Astrocyte (in vitro differentiated cells and primary cell): ENCODE measurements at places on chromosomes 3 and 15. TPM values are rescaled to one million over a fixed set of nuclear protein-coding genes. Genes with fewer than 3 reads are reported as not detected.
A peak's percentile ranks its signal among the peaks of the same experiment; 100 is the strongest.

DNA sequence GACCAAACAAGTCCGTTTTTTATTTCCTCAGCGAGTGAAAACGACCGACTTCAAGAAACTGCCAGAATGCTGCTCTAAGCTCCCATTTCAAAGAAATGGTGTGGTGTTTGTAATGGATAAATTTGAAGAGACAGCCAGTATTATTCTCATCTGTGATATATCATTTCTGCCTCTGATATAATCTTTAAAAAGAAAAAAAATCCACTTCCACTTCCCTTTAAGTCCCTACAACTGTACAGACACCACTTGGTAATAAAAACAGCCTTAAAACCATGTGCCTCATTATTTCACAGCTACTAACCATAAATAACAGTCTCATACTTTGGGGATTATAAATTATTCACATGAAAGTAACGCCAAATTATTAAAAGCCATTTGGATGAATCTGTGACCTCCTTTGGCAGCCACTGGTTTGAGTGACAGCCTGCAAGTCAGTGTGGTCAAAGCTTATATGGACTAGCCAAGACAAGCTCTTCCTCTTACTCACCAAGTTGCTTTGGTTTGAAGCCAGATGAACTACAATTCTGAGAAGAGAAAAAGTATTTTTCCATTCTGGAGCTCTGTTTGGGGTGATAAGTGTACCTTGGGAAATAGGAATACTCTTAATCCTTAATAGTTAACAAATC is 168.0 kb downstream of the SHOX2 start:
- no peaks in the 10 kb centered on the region for H3K36me3 ChIP-seq
- no peaks in the 10 kb centered on the region for H3K27me3 ChIP-seq
- no peaks in the 10 kb centered on the region for H3K4me1 ChIP-seq

The CHRNA7 gene
- total RNA-seq = 1.5 and 1.9 TPM in 2 replicates

The ARGFX gene
- total RNA-seq = not detected in 2 replicates

GRCh38 chr3:113006359-113007056 is 15.7 kb downstream of the GTPBP8 start:
- no peak overlapping the region for H3K4me3 ChIP-seq
- H3K27me3 ChIP-seq = no peaks in the 10 kb centered on the region
- H3K36me3 ChIP-seq = peaks cover 68% of the 10 kb centered on the region
- no peak overlapping the region for H3K27ac ChIP-seq
- H3K4me1 ChIP-seq = no peaks in the 10 kb centered on the region

DNA sequence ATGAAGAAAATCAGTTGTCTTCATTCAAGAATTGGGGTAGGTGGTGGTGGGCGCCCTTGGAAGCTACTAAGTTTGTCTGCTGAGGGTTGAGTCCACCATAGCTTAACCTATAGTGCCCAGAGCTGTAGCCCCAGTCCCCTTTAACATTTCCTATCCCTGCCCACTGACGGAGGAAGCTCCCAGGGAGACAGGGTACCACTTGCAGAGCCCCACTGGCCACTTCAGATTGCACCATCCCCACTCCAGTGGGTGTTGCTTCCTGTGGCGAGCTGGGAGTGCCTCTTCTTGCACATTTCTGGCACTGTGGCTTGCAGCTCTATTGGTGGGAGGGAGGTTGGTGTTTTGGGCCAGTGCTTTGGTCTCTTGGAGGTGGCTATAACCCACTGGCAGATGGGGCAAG is 2.7 kb downstream of the PXYLP1 start:
- H3K27ac ChIP-seq = no peak overlapping the region
- peaks cover 18% of the 10 kb centered on the region for H3K4me1 ChIP-seq
- H3K27me3 ChIP-seq = peaks cover 4% of the 10 kb centered on the region
- no peak overlapping the region for H3K4me3 ChIP-seq
- DNase-seq = no peak
- H3K36me3 ChIP-seq = no peaks in the 10 kb centered on the region

GRCh38 chr15:84681831-84682230 is 23.8 kb upstream of the NMB start:
- no peaks in the 10 kb centered on the region for H3K27me3 ChIP-seq
- peaks cover 17% of the 10 kb centered on the region for H3K36me3 ChIP-seq
- peak; percentile 73 for DNase-seq
- no peaks in the 10 kb centered on the region for H3K4me1 ChIP-seq
- H3K27ac ChIP-seq = peak overlapping the region; percentile 10

The CHDH gene
- total RNA-seq = 0.22 and 0.48 TPM in 2 replicates

The BBS4 gene
- total RNA-seq = 16.9 and 17.7 TPM in 2 replicates

The EXD1 gene
- total RNA-seq = 0.07 TPM in 1 of 2 replicates, not detected in the other

DNA sequence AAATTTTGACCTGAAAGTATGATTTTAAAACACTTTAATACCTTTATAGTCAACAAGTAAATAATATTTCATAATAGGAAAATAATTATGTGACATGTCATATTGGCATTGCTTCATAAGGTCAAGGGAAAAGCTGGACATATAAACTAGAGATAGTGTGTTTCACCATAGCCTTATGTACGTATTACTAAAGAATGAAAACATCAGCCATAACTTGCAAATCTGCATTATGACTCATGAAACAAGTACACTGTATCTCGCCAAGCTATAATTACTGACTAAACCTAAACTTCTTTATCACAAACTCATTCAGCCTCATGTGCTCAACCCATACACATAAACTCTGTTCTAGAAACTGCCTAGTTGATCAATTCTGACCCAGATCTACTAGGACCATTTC is 950.1 kb downstream of the FHIT start:
- no peaks in the 10 kb centered on the region for H3K36me3 ChIP-seq
- peak; percentile 81 for DNase-seq
- no peak overlapping the region for H3K27ac ChIP-seq
- H3K4me1 ChIP-seq = peaks cover 3% of the 10 kb centered on the region
- H3K27me3 ChIP-seq = no peaks in the 10 kb centered on the region

DNA sequence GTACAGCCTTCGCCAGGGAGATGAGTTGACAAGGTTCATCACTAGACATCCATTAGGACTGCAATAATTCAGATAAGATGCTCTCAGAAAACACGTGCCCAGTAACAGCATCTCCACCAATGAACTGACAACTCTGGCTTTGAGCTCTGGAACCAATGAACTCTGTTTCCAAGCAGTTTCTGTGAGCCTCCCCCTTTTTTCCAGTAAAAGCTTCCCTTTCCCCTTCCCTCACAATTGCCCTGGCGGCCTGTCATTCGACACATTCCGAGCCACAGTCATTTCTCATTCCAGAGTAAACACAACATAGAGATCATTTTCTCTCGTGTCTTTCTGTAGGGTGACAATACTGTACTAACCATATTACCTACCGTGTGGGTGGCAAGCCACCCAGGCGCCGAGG is 3.6 kb downstream of the PLA2G4D start:
- no peaks in the 10 kb centered on the region for H3K36me3 ChIP-seq
- H3K27me3 ChIP-seq = peaks cover 9% of the 10 kb centered on the region
- no peak overlapping the region for H3K4me3 ChIP-seq
- DNase-seq = no peak
- H3K27ac ChIP-seq = no peak overlapping the region
- no peaks in the 10 kb centered on the region for H3K4me1 ChIP-seq

DNA sequence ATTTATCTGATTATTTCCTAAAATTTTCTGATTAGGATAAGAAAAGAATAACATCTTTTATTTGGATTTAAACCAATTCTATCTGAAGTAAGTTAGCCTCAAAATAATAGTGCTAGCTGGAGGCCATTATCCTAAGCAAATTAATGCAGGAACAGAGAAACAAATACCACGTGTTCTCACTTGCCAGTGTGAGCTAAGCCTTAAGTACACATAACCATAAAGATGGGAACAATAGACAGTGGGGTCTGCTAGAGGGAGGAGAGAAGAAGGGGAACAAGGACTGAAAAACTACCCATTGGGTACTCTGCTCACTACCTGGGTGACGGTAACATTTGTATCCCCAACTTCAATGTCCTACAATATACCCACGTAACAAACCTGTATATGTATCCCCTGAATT is 31.3 kb upstream of the LYSMD4 start:
- no peak overlapping the region for H3K4me3 ChIP-seq
- no peaks in the 10 kb centered on the region for H3K36me3 ChIP-seq
- no peaks in the 10 kb centered on the region for H3K4me1 ChIP-seq
- no peak for DNase-seq
- H3K27ac ChIP-seq = no peak overlapping the region

- H3K36me3 ChIP-seq = no peaks in the 10 kb centered on the region
- H3K4me3 ChIP-seq = no peak overlapping the region
- peaks cover 28% of the 10 kb centered on the region for H3K27me3 ChIP-seq
- no peak overlapping the region for H3K27ac ChIP-seq
These were observed 284.9 kb downstream of the UACA start for GRCh38 chr15:70478251-70478990.

DNA sequence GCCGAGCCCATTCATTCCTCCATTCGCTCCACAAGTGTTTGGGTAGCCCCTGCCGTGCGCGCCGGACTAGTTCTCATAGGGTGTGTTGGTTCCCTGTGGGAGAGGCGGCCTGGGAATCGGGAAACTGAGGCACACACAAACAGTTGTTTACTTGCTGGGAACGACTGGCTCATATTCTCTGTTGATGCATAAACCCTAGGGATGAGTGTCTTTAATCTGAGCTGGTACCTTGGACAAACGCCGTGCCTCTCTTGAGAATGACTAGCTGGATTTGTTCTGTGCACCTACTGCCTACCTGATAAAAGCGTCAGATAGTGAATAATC is 737 bp downstream of the DNAJA4 start:
- H3K4me1 ChIP-seq = peaks cover 9% of the 10 kb centered on the region
- H3K27me3 ChIP-seq = no peaks in the 10 kb centered on the region
- no peak for DNase-seq
- H3K27ac ChIP-seq = no peak overlapping the region

GRCh38 chr3:141312354-141313092 is 55.8 kb upstream of the ZBTB38 start:
- DNase-seq = no peak
- H3K4me3 ChIP-seq = peak overlapping the region; percentile 88
- H3K27ac ChIP-seq = peak overlapping the region; percentile 58
- H3K4me1 ChIP-seq = peaks cover 12% of the 10 kb centered on the region
- no peaks in the 10 kb centered on the region for H3K36me3 ChIP-seq
- H3K27me3 ChIP-seq = no peaks in the 10 kb centered on the region

DNA sequence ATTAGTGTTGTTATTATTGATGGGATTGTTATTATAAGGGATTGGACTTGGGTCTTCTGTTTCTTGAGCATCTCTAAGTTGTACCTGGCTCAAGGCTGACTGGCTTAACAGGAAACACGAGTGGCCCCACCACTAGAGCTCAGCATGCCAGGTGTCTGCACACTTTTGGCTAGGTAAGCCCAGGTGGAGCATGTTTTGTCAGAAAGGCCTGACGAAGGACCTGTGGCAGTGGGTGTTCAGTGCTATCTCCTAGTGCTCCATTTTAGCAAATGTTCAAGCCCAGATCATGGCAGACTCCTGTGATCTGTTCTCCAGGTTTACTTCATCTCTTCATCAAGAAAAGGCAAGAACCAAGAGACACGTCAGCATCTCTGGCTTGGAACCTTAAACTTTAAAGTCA is 3.4 kb downstream of the MAP2K5 start:
- peaks cover 21% of the 10 kb centered on the region for H3K4me1 ChIP-seq
- no peak overlapping the region for H3K27ac ChIP-seq
- no peak for DNase-seq
- no peaks in the 10 kb centered on the region for H3K36me3 ChIP-seq
- no peak overlapping the region for H3K4me3 ChIP-seq

DNA sequence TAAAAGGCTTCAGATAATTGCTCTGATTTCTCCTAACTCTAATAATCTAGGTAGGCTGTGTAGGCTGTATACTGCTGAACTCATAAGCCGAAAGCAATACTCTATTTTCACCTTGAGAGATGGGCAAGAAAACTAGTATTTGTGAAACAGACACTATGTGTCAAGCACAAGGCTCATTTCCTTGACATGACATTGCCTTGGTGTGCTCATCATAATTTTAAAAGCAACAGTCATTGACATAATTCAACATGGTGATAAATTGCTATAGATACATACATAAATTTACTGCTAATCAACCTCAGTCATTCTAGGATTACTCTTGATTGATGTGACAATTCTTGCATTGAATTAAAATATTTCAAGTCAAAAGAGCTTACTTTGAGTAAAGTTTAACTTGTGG is 304.7 kb downstream of the CNTN3 start:
- DNase-seq = no peak
- H3K36me3 ChIP-seq = no peaks in the 10 kb centered on the region
- no peaks in the 10 kb centered on the region for H3K27me3 ChIP-seq
- no peaks in the 10 kb centered on the region for H3K4me1 ChIP-seq
- no peak overlapping the region for H3K27ac ChIP-seq
- H3K4me3 ChIP-seq = no peak overlapping the region

- no peak for DNase-seq
- no peaks in the 10 kb centered on the region for H3K36me3 ChIP-seq
- H3K27me3 ChIP-seq = no peaks in the 10 kb centered on the region
- no peak overlapping the region for H3K4me3 ChIP-seq
These were observed 235.8 kb upstream of the TMCO5A start for GRCh38 chr15:37698679-37699078.

- H3K27ac ChIP-seq = no peak overlapping the region
- H3K4me3 ChIP-seq = no peak overlapping the region
- H3K27me3 ChIP-seq = peaks cover 5% of the 10 kb centered on the region
- no peak for DNase-seq
- no peaks in the 10 kb centered on the region for H3K36me3 ChIP-seq
These were observed 47.4 kb upstream of the MITF start for GRCh38 chr3:69691860-69692259.

DNA sequence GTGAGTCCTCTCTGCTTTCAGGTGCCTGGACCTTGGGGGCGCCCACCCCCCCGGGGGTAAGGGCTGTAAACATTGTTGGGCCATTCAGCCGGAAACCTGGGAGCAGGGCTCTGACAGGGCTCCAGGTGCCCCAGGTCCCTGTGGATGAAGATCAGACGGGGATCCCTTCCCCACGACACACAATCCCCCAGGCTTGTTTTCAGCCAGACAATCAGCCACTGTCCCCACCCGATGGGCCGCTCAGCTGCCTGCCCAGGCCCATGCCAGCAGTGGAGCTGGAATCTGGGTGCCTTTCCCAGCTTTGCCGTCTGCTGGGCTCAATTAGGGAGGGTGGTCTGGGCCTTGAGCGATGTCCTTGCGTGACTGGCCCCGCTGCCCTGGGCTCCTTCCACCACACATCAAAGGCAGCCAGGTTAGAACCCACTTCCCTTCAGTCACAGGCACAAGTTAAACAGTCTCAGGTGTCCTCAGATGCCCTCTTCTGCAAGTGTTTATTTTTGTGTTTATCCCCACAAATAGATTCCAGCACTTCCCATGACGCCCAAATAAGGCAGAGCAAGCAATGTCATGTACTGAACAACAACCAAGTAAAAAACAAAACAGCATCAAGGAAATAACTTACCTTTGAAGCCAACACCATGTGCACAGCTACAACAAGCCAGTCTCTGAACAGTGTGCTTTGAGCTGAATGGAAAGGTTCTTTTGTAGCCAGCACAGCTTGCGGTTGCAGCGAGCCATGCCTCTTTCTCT is 77.0 kb upstream of the ALDH1A3 start:
- no peaks in the 10 kb centered on the region for H3K4me1 ChIP-seq
- H3K27ac ChIP-seq = no peak overlapping the region
- no peak for DNase-seq
- no peaks in the 10 kb centered on the region for H3K36me3 ChIP-seq
- no peaks in the 10 kb centered on the region for H3K27me3 ChIP-seq

The MCF2L2 gene
- total RNA-seq = 0.89 and 1.2 TPM in 2 replicates
